ENCODE measurements at places on chromosomes 13 and 19.

DNA sequence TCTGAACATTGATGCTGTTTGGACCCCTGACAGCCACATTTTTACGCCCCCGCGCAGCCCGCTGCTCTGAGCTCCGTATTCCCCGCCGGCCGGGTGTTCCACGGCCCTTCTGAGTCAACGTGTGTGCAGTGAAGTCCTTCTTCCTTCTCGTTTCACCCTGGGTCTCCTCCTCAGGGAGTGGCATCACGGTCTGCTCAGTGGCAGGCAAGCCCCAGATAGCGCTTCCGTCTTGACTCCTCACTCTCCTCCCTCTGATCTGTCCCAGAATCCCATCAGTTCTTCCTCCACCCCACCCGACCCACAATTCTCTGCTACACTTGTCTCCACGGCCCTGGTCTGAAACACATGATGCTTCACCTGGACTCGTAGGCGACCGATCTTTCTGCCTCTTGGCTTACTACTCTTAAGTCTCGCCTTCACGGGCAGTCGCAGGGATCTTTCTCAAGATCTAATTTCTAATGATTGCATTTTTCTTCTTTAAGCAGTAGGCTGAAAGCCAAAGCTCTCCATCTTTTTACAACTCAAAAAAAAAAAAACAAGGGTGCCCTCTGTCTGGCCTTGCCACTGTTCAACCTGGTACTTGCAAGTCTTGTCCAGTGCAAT, 33.9 kb downstream of the CCNE1 start:
- peak; percentile 80 for DNase-seq

- no peak for DNase-seq
These were observed 21.1 kb downstream of the AP1M1 start for GRCh38 chr19:16218851-16219250.

DNA sequence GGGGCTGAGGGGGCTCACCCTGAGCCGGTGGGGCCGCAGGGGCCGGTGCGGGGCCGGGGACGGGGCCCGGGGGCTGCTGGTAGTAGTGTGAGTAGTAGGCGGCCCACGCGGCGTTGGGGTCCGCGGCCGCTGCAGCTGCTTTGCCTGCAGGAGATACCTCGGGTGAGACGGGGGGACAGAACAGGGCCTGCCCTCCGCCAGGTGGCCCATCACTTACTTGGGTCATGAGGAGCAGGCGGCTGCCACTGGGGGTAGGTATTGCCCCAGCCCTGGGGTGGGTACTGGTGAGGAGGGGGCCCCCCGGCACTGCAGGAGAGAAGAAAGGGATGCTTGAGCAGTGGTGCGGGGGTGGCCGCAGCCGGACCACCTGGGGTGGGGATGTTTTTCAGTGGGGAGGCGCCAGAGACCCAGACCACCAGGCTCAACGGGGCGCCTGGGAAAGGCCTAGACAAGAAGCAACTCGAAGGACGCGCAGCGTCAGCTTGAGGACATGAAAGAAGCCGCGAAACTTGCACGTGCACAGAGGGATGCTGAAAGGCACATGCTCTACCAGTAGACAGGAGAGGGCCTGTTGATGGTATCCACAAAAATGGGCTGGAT, 8.9 kb downstream of the KHSRP start:
- no peak for DNase-seq

- DNase-seq: no peak
These were observed 96.3 kb downstream of the EPSTI1 start for GRCh38 chr13:42895776-42896175.

- DNase-seq: no peak
These were observed 438 bp downstream of the PRKCSH start for GRCh38 chr19:11435833-11436313.
